NCI-H1436 (cell line): ENCODE measurements at places on chromosomes 2 and 18.

DNA sequence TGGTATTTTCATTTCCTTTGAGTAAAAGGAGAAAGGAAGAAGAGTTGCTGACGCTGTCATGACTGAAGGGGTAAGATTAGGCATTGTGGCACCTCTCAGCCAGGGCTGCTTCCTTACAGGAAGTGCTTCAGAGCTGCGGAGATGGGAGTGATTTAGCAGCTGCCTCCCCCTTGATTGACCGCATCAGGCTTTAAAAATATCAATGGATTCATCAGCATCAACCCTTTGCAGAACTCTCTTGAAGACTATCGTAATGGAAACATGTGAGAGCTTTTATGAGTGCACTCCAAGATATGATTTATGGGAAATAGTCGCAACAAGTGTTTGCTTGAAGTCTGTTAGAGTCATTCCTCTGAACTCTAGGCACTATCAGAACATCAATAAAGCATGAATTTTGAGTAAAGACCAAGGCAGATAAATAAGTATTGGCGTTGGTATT lies 141.1 kb downstream of the CSRNP3 start:
- DNase-seq = peak; percentile 27

GRCh38 chr2:18319987-18320386 lies 240.5 kb downstream of the RDH14 start:
- no peak for DNase-seq

GRCh38 chr2:80403081-80403480 lies 98.5 kb upstream of the LRRTM1 start:
- no peak for DNase-seq

DNA sequence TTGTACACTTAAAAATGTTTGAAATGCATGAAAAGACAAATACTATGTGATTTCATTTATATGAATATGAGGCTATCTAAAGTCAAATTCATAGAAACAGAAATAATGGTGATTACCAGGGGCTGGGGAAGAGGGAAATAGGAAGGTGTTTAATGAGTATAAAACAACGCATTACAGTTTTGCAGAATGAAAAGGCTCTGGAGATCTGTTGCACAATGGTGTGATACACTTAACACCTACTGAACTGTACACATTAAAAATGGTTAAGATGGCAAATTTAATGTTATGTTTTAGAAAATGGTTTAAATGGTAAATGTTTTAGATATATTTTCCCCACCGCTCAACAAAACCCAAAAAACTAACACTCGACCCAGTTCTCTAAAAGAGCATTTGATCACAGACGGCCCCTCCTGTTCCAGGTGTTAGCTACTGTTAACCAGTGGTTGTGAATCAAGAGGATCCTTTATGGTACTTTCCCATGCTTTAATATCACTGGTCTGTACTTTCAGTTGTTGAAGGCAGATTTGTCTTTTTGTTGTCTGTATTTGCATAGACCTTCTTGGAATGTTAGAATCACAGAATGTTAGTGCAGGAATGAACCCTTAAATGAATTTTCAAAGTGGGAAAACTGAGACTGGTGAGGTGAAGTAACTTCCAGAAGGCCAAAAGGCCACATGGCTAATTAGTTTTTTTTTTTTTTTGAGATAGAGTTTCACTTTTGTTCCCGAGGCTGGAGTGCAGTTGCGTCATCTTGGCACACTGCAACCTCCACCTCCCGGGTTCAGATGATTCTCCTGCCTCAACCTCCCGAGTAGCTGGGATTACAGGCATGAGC lies 10.2 kb downstream of the RAB10 start:
- DNase-seq = no peak

GRCh38 chr18:48077291-48077690 lies 146.8 kb upstream of the SMAD2 start:
- no peak for DNase-seq

- no peak for DNase-seq
These were observed 233.3 kb downstream of the AGAP1 start for GRCh38 chr2:235727174-235727573.

DNA sequence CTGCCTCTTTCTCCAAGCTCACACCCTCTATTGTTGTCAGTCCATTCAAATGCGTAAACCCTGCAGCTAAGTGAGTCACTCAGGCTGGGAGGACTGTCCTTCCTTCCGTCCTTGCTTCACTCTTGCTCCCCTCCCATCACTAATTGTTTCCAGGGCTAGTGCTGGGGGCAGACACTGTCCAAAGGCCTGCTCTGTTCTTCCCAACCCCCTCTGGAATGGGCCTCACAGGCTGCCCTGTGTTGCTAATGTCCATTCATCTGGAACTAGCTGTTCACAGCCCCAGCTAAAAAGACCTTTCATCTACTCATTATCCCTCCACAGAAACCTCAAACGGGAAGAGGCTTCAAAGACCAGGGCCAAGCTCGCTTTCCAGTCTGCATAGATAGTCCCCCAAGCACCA lies 31.9 kb upstream of the NRP2 start:
- DNase-seq = no peak

DNA sequence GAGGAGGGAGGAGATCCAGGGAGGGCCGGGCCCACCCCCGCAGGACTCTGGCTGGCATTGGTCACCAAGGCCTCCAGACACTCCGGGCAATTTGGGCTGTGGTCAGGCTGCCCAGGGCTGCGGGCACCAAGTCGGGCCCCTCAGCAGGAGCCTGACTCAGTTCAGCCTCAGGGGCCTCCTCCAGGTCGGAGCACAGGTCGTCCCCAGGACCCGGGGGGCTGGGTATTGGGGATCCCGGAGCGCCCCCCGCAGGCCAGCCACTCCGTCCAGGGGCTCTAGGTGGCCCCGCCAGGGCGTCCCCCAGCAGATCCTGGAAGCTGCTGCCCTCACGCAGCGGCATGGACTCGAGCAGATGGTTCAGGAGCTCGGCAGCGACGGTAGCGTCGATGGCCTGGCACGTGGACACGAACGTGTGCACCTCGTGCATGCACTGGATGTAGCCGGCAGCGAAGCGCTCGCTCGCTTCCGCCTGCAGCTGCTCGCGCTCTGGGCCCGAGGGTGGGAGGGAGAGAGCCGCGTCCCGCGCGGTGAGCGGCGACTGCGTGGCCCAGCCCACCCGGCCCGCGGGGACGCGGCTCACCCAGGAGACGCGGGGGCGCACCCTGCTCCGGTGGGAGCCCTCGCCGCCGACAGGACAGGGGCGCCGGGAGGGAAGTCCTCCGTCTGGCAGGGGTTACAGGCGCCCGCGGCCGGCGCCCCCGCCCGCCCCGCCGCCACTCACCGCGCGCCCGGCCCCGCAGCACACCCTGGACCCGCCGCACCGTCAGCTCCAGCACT lies 884 bp downstream of the HES6 start:
- DNase-seq = peak; percentile 20

GRCh38 chr2:162125138-162125537 lies 26.9 kb downstream of the GCG start:
- no peak for DNase-seq

GRCh38 chr2:65482971-65483370 lies 50.6 kb upstream of the SPRED2 start:
- no peak for DNase-seq
